ENCODE measurements at places on chromosomes 16 and 17.

DNA sequence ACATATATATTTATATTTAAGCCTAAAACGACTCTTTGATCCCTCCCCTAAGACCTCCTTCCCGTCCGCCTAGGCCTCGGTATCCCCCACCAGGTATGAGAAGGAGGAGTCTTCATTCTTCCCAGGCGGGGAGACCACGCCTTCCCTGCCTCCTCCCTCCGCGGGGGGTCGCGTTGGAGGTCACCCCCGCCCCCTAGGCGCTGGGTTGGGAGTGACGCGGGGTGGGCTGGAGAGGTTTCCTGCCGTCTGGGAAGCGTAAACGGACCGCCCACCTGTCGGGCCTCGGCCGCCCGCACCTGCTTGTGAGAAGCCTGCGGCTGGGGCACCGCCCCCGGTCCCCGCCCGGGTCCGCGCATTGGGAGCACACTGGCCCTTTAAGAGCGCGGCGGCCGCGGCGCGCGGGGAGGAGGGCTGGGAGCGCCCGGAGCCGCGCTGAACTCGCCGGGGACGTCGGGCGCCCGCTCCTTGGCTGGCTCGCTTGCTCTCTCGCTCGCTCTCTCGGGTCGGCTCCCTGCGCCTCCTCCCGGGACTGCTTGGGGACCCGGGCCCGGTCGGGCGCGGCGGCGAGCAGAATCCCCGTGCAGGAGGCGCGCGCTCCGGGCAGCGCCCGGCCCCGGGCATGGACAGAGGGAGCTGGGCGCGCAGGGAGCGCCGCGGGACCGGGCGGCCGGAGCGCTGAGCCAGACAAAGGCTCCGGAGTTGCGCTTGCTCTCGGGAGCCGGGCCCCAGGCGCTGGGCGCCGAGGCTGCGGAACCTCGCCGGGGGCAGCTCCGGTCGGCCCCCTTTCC lies at the start of gene MMP15:
Gene MMP15, plus strand, starts transcription at position 404 of the 788 bp plus-strand sequence. CDS start 597 bp downstream, outside the sequence.
- DNase-seq, result no peak

DNA sequence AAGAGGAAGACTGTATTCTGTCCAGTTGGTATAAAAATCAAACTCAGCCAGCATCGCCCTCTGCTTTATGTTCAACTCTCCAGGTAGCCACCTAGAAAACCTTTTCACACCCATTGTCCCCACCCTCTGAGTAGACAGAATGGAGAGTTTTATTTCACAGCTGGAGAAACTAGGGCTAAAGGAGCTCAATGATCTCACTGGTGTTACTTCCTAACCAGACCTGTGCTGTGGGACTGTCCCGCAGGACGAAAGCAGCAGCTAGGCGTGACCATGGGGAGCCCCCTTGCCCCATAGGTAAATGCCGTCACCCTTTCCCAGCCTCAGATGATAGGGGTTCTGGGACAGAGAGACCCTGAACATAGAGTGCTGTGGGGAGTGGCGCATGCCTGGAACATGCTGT lies 67.7 kb downstream of the CYLD start:
- DNase-seq, result no peak

- no peak for DNase-seq
Observed at GRCh38 chr17:35130392-35130791, 9.0 kb downstream of the FNDC8 start.

GRCh38 chr17:76261421-76262215 lies 3.5 kb upstream of the UBALD2 start:
- DNase-seq, result no peak

- DNase-seq, result no peak
Observed at GRCh38 chr17:62880120-62880519, 72.0 kb upstream of the MARCHF10 start.

DNA sequence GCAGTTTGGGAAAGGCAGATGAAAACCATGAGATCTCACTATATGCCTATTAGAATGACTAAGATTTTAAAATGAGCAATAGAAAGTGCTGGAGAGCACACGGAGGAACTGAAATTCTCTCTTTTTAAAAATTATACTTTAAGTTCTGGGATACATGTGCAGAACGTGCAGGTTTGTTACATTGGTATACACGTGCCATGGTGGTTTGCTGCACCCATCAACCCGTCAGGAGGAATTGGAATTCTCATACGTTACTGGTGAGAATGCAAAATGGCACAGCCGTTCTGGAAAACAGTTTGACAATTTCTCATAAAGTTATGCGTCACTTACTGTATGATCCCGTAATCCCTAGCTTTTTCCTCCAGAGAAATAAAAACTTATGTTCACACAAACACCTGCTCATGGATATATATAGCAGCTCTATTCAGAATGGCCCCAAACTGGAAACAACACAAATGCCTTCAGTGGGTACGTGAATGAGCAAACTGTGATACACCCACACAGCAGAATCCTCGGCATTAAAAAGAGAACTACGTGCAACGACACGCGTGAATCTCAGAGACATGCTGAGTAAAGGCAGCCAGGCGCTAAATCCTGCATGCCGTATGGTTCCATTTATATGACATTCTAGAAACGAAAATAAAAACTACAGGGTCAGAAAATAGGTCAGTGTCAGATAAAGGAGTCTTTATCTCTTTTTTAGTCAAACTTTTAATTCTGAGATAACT lies 11.8 kb downstream of the PIK3R6 start:
- no peak for DNase-seq

DNA sequence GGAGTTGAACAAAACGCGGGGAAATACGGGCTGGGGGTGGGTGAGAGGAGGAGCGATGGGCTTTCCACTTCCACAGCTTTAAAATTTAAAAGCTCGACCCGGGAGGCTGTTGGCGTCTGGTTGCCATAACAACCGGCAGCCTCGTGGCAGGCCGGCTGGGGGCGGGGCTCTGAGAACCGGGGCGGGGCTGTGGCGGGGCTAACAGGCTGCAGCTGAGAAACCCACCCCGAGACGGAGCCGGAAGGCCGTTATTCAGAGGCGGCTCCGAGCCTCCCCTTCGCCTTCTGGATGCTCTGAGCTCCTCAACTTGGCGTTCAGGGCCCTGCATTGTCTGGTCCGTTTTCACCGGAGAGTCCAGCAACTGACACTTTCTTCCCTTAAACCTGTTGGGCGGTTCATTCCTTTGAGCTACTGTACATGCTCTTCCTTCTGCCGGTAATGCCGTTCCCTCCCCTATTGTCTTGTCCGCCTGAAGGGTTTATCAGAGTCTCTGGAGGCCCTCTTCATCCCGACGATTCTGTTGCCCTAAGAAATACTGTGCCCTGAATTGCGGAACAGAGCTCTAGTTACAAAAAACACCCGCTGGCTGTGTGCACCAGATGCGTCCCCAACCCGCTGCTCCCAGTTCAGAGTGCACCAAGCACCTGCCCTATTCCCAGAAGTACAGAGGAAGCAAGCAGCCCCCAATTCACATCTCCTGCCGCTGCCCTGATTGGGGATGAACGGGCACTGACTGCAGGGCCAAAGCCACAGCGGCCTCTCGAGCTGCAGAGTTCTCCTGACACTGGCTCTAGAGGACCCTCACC lies 596 bp downstream of the DNAAF8 start:
- DNase-seq, result no peak

DNA sequence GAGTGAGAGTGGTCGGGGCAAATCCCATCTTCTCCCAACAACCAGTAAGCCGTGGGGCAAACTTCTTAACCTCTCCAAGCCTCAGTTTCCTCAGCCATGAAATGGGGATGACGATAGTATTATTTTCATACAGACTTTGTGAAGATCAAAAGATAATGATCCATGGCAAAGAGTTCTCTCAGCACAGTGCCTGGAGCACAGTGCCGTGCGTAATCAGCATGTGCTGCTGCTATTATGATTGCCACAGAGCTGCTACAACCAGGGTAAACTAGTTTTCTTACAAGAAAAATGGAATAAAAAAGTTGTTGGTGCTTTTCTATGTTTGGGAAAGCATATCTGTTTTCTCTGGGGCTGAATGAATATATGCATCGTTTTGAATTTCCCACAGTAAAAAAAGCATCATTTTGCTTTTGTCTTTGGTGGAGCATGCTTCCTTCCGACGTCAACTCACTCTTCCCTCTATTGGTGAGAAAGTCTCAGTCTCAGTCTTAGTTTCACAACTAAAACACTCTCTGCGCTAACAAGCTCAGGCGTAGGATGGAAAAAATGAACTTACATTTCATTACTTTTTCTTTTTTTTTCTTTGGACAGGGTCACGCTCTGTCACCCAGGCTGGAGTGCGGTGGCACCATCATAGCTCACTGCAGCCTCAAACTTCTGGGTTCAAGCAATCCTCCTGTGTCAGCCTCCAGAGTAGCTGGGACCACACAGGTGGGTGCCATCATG lies 37.2 kb downstream of the CDK5R1 start:
- DNase-seq, result no peak
